NCI-H1417 (cell line): ENCODE measurements at places on chromosomes 5 and 9.

DNA sequence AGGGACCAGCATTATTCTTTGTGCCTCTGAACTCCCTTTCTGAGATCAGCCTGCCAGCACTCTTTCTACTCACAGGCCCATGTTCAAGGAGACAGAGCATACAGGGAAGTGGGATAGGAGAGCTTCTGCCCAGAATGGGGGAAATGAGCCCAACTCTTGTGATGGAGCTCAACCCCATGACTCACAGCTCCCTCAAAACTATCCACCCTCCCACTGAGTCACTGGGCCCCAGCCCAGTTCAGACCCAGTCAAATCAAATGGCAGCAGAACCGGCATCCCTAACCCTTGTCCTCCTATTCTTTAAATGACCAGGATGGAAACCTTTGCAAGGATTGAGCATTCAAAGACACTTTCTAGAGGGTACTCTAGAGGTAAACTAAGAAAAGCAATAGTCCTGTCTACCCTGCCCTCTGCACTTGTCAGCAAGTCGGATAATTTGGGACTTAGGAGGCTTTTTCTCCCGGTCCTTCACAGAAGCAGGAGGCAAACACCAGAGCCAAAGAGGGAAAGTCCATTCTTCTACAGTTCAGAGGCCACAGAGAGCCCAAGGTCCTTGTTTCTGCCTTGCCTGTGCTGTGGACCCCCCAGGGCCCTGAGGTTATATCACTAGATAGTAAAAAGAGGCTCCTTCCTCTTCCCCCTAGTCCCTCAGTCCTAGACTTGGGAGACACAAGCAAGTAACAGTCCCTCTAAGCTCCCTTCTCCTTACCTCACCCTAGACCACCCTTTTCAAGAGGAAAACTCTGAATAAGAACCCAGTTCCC, 3.2 kb downstream of the ATOSB start:
- no peak for DNase-seq

- DNase-seq = no peak
Measured at GRCh38 chr5:146640285-146640896, 124.4 kb upstream of the GPR151 start.

GRCh38 chr9:75685062-75685461, 205.4 kb upstream of the PCSK5 start:
- DNase-seq = no peak

- DNase-seq = peak; percentile 15
Measured at GRCh38 chr5:16809395-16810207, 126.5 kb downstream of the MYO10 start.

DNA sequence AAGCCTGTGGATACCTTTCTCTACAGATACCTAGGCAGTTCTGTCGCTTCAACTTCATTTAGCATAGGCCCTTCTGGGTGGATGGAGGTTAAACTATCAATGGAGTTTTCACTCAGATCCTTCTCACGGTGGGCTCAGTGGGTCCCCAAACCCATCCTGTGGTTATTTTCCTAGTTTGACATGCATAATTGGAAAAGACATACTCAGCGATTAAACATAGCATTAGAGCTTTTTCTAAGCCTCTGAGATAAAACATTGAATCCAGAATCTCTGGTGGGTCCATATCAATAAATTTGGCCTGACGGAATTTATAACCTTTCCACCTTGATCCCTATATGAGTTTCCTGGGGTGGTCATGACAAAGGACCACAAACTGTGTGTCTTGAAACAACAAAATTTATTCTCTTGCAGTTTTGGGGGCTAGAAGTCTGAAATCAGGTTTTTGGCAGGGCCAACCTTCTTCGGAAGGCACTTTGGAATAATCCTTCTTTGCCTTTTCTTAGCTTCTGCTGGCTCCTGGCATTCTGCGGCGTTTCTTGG, 1.7 kb upstream of the OTULIN start:
- DNase-seq = no peak

DNA sequence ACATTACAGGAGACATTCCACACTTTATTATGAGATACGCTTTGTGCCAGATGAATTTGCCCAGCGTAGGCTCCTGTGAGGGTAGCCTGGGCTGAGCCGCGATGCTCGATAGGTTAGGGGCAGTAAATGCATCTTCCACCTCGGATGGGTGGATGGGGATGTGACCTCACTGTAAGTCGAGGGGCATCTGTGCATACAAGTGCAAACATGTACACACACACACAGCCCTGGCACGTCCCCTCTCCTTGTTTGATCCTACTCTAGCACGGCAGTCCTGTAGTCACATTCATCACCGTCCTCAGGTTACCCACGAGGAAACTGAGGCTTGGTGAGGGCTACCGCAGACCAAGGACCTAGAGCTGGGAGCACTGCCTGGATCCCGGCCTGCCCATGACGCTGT, 166.8 kb downstream of the COL23A1 start:
- no peak for DNase-seq

GRCh38 chr5:164868761-164869160, 1363.3 kb downstream of the MAT2B start:
- no peak for DNase-seq

- no peak for DNase-seq
Measured at GRCh38 chr9:6152788-6153187, 62.8 kb upstream of the IL33 start.

DNA sequence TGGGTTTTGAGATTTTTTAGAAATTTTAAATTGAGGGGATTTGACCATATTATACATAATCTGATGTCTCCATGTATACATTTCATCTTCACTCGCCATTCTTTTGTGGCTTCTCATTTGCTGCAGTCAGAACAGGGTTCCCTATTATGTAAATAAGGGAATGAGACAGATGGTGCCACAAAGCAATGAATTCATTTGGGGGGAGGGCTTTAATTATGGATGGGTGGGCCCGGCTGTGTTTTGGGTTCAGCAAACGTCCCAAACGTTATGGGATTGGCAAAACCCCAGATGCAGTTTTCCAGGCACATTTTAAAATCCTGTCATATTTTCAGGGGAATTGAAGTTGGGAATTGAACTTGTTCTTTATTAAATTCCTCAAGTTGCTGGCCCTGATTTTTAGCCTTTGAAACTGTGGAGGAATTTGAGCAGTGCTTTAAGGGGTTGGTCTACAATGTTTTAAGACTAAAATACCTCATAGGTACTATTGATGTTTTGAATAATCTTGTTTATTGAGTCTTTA, 558.5 kb upstream of the ZNF462 start:
- DNase-seq = no peak

DNA sequence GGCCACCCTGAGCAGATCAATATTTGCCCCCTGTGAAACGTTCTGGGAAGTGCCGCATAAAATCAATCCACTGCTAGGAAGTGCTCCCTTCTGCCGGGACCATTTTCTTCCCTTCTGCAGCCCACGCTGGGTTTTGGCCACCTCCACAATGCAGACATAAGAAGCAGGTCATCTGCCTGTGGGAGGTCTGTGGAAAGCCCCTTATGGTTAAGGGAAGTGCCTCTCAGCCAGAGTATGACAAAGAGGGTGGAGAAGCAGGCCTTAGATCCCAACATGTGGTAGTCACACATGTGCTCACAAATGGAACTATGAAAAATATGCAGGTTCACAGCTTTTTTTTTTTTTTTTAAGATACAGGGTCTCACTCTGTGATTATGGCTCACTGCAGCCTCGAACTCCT, 82.8 kb downstream of the SLC1A3 start:
- no peak for DNase-seq
